ENCODE measurements at places on chromosomes 2 and 18.

GRCh38 chr2:9030841-9031240 is 27.4 kb upstream of the MBOAT2 start:
- no peak for DNase-seq

GRCh38 chr2:200702044-200702443 is 109.7 kb upstream of the BZW1 start:
- DNase-seq: no peak

- no peak for DNase-seq
Observed at GRCh38 chr2:85606116-85606455, 3.6 kb upstream of the TMEM150A start.

DNA sequence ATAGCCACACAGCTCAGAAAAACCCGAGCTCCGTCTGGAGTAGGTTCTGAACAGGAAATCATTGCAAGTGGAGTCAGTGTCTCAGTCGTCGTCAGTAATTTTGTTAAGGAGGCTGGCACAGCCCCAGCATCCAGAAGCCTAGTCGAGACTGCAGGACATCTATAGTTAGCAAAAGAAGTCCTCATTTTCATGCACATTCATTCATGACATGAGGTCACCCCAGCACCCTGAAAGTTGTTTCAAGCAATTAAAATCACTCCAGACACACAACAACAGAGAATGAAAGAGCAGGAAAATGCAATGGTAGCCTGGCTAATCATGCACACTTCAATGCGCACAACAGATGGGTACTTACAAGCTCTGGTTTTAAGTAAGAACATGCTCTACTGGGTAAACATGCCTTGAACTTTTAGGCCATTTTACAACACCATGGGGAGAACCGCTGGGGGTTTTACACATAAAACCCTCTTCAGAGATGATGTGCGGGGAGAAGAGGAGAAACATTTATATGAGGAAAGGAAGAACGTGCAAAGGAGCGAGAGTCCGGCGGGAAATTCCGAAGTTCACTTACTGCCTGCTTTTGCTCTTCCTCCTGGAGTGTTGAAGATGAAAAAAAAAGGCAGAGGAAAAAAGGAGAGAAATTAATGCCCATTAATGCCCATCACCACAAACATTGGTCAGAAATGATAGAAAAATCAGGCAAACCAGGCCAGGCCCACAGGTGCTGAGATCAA is 77.4 kb upstream of the DNMT3A start:
- peak; percentile 77 for DNase-seq

GRCh38 chr2:199764273-199764800 is 86.7 kb downstream of the FTCDNL1 start:
- no peak for DNase-seq

DNA sequence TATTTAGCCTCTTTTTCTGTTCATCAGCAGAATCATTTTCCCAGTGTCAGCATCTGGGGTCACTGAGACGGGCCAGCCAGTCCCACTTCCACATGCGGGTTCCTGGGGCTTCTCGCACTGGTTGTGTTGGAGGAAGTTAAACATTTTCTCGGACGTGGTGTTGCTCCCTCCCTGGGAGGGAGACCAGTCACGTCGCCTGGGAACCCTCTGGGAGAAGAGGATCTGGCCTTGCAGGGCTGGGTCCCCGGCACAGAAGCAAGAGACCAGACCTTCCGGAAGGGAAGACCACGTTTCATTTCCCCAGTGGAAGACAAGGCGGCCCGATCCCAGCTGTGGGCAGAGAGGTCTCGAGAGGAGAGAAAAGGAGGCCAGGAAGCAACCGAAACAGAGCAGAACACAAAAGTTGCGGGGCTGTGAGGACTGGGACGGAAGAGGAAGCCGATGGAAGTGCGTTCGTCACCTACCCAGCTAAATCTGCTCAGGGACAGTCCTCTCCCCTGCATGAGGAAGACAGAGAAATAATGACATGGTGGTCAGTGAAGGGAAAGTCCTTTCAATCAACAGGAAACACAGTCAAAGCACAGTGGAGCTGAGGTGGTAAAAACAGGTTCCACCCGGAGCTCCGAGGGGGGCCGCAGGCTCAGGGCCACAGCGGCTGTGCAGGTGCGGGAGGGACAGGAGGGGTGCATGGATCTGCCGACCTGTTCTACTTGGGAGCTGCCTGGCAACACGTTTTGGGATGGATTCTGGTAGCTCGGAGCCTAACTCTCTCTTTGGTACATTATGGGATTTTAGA is 144.4 kb downstream of the MBP start:
- DNase-seq: no peak

DNA sequence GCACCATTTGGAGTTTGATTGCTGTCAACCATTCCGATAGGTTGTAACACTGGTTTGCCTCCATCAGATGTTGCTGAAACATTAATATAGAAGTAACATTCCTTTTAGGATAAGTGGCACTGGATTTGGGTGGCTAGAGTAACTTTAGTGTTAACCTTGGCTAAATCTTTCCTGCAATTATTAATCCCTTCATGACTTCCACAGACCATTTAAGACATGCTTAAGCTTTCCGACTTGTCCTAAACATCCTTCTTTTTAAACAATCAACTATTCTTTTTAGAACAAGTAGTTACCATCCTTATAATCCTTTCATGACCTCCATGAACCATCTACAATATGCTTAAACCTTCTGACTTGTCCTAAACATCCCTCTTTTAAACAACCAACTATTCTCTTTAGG is 465.5 kb downstream of the DCDC2C start:
- DNase-seq: no peak

- DNase-seq: no peak
Observed at GRCh38 chr2:219468410-219469185, 30.1 kb upstream of the GMPPA start.

DNA sequence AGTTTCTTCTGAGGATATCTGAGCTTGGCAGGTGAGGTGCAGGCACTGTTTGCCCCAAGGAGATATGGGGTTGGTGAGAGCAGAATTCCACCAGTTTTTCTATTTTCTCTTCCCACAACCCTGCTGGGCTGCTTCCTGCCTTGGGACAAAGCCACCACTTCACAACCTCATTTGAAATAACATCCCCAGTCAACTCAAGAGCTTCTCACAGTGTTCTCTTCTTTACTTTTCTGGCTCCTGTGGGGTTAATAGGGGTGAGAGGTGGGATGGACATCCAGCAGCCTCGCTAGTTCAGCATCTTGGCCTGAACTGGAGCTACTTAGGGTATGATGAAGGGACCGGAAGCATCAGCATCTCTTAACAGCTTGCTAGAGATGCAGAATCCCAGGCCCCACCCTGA is 106.3 kb downstream of the SLC4A3 start:
- no peak for DNase-seq

GRCh38 chr2:109321570-109321969 is 192.6 kb downstream of the SH3RF3 start:
- DNase-seq: no peak

- no peak for DNase-seq
Observed at GRCh38 chr2:159921752-159922404, 123.9 kb upstream of the CD302 start.

DNA sequence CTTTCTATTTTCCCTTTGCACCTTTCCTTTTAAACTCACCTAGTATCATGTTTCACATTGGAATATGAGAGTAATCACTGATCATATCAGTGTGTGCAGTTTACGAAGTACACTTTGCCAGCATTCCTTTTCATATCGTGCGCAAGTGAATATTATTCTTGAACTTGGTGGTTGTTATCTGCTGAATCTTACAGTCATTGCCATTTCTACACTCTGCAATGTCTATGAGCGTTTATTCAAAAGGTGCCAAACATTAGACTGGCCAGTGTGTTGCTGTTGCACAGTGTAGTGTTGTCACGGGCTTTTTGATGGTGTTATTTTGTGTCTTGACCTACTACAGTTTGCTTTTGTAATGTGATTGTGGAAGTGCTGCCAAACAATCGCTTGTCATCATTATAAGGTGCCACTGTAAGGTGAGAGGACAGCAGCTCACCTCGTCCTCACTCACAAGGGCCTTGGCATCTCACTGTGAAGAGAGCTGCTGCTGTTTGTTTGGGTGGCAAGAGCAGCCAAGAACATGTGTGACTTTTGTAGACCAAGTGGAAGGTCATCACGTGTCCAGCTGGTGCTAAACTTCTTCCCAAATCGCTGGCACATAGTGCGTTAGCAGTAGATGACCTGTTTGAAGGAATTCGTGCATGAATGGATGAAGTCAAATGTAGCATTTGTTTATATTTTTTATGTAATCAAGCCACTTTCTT is 113.3 kb downstream of the MYO1B start:
- DNase-seq: no peak

DNA sequence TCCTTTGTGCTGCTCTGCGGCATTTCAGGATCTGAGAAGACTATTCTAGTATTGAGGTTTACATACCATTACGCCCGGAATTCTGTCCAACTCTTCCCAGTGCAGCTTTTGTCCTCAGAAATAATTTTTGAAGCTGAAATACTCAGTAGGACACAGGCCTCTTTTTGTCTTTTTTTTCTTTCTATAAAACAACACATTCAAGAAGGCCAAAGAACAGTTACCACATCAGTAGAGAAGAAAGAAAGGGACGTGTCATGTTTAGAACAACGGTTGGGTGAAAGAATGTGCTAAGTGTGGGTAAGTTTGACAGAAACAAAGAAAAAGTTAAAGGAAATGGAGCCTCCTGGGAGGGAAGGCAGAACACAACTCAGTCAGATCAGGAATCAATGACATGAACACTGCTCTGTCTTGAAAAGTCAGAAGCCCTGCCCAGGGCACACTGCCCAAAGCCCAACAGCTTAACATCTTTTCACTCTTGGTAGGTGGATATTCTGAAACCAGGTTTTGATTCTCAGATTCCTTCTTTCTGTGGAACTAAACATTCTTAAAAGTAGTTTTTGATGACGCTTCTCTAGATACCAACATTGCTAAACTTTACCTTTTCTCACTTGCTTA is 198.6 kb upstream of the CWC22 start:
- no peak for DNase-seq

DNA sequence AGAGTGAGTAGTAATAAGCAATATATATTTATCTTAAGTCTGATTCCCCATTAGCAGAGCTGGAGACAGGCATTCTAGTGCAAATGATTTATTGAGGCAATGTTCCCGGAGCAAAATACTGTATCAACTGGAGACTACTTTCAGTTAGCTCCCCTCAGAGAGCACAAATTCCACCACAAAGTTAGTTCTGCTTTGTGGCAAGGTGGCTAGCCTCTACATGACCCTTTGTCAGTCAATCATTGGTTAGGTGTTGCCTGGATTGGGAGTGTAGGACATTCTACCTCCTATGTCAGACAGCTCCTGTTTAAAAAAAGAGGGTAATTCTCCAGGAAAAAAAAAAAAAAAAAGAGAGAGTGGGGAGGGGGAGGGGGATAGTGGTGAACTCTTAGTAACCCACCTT is 402.2 kb downstream of the NR4A2 start:
- no peak for DNase-seq

DNA sequence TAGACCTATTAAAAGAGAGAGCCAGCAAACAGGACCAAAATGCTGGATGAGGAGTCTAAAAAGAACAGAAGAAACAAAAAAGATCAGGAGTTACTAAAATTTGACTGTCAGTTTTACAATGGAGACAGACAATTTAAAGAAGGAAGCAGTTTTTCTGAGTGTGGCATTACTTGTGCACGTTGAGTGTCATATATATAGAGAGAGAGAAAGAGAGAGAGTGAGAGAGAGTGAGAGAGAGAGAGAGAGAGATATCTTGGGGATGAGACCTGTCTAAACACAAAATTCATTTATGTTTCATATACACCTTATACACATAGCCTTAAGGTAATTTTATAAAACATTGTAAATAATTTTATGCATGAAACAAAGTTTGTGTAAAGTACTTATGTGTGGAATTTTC is 2.1 kb upstream of the GALNT3 start:
- no peak for DNase-seq

- DNase-seq: no peak
Observed at GRCh38 chr2:64440843-64441242, 13.1 kb upstream of the LGALSL start.

DNA sequence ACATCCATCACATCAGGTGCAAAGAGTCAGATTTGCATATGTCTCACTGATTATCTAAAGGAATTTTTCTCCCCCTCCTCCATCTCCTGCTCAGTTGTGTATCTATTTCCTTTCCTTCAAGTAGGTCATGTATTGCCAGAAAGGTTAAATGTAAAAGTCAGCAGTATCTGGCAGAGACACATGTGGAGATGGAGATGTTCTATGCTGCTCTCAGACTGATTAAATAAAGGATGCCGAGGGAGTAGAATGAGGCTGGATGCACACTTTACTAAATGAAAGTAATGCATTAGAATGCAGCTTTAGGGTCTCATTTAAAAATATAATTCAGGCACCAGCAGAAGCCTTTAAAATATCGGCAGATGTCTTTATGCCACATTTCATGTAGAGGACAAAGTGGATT is 555.3 kb downstream of the RNF144A start:
- DNase-seq: no peak

DNA sequence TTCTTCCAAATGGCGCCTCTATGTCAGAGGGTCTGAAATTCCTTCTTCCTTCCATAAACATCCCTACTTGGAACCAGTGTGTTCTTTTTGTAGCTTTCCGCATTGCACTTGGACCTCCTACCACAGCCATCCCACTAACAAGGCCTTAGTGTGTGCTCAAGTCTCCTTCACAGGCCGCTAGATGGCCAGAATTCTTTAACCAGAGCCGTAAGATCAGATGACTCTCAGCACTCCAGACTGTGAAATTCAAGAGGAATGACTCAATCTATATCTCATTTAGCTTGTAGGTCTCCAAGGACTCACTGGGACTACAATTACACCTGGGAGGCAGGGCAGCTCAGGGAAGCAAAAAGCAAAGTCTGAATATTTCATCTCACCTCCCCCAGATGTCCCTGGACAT is 298.9 kb downstream of the EIPR1 start:
- no peak for DNase-seq

- DNase-seq: no peak
Observed at GRCh38 chr2:229422063-229422462, 151.0 kb upstream of the PID1 start.

DNA sequence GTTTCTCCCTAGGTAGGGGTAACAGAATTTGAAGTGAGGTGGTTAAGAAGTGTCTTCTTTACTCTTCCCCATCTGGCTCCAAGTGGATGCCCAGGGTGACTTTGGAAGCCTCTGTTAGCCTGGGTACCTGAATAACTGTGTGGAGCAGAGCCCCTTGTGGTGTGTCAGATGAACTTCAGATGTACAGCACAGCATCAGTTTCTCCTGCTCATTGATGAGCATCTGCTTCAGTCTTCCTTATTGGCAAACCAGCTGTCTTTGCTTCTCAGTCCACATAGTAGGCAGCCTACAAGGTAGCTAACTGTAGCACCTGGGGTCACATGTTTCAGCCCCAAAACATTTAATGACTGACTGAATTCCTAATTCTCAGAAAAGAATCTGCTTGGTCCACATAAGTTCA is 56.2 kb upstream of the ATP8B1 start:
- DNase-seq: no peak

DNA sequence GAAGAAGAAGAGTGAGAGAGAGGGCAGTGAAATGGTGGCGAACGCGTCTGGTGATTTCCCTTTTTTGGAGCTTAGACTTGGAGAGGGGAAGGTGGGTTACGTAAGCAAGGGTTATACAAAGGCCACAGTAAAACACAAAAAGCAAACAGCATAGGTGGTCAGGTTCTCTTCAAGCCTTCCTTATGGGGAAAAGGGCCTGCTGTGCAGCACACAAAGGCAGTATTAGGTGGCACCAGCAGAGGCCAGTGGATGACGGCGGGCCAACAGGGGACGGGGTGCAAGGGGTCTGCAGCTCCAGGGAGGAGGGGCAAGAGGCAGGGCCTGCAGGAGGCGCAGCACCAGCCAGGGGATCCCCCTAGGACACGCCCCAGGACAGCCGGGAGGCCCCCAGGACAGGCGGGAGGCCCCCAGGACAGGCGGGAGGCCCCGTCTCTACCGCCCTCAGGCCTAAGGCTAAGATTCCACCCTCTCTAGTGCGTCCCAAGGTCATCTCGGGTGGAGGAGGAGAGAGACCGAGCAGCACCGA is 32.6 kb upstream of the NPC1 start:
- no peak for DNase-seq

GRCh38 chr18:13386891-13387801 is 168.6 kb downstream of the LDLRAD4 start:
- no peak for DNase-seq

All from NCI-H2171 (cell line).